Stimulated activated CD8-positive, alpha-beta memory T cell treated with anti-CD3 and anti-CD28 coated beads, Interleukin-7, amount 100 ng/mL, for 1 hour (primary cell): ENCODE measurements at places on chromosomes 3 and 15.

DNA sequence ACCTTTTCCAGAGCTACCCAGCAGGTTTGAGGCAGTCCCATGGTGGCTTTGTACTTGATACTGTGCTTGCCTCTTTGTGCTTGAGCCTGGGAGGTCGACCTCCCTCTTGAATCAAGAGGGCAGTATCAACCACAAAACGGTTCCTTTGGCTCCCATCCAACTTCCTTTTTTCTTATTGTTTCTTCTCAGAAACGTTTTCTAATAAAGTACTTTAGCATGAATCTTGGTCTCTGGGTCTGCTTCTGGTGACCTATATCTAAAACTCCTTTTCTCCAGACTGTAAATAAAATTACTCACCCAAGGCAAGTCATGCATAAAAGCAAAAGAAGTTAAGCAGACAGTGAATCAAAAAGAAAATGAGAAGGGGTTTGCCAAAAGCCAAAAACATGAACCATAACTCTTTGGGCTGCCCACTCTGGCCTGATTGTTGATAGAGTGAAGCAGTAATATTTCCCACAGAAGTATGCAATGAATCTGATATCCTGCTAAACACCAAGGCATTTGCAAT lies 112.2 kb upstream of the SLC4A7 start:
- DNase-seq: no peak

GRCh38 chr3:125151916-125152315 lies 60.6 kb downstream of the SLC12A8 start:
- DNase-seq: no peak

GRCh38 chr15:98899272-98900021 lies 108.1 kb downstream of the PGPEP1L start:
- no peak for DNase-seq

- DNase-seq: no peak
Measured at GRCh38 chr3:108736821-108737220, 20.4 kb downstream of the RETNLB start.

- DNase-seq: no peak
Measured at GRCh38 chr3:183298701-183299153, 45.7 kb downstream of the B3GNT5 start.

DNA sequence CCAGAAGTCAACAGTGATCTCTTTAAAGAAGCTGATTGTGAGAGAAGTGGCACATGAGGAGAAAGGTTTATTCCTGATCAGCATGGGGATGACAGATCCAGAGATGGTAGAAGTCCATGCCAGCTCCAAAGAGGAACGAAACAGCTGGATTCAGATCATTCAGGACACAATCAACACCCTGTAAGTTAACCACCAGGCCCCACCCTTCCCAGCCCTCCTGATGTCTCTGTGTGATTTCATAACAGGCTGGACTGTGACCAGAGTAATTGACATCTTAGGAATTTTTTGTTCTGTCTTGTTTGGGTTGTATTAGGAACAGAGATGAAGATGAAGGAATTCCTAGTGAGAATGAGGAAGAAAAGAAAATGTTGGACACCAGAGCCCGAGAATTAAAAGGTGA lies 67.7 kb downstream of the KLHL25 start:
- no peak for DNase-seq

- DNase-seq: peak; percentile 61
Measured at GRCh38 chr3:13011573-13012220, 61.5 kb downstream of the IQSEC1 start.

- no peak for DNase-seq
Measured at GRCh38 chr3:127738192-127738840, 65.6 kb downstream of the ABTB1 start.

DNA sequence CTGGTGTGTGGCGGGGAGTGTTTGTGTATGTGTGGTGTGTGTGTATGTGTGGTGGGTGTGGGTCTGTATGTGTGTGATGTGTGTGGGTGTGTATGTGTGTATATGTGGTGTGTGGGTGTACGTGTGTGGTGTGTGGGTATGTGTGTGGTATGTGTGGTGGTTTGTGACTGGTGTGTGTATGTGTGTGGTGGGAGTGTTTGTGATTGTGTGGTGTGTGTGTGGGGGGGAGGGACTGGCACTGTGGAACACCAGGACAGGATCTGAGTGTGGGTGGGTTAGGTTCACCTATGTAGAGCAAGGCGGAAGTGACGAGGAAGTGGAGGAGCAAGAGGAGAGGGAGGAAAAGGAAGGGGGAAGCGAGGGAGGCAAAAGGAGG lies 510.8 kb downstream of the SHQ1 start:
- no peak for DNase-seq

- no peak for DNase-seq
Measured at GRCh38 chr3:73604451-73604850, 20.3 kb downstream of the PDZRN3 start.

GRCh38 chr15:83305704-83306291 lies 21.3 kb upstream of the BNC1 start:
- DNase-seq: no peak

DNA sequence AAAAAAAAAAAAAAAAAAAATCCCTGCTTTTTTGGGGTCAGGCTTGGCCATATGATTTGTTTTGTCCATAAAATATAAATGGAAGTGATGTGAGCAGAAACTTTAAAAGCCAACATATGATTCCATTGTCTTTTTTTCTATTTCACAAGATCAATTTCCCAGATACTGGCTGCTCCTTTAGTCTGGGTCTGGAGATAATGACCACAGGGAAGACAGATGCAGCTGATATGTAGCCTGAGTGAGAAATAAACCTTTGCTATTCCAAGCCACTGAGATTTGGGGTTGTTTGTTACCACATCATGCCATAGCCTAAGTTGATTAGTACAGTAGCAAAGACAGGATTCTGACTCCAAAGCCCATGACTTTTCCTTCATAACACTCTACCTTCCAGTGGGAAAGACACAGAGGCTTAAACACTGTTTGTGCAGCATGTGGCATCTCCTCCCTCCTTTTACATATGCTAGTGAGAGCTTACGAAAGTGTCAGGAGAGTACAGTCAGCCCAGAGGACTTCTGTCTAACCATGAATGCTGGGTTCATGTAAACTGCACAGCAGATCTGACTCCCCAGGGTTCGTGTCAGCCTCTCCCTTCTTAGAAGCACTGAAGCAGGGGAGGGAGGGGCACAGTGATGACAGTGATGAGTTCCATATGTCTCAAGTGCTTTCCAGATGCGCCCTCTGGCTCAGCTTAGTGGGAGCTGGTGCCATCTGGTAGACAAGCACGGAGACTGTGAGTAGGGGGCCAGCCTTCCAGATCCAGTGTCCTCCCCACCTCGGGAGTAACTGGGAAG lies 36.7 kb upstream of the SLC7A14 start:
- DNase-seq: no peak

GRCh38 chr15:66107070-66107469 lies 146.5 kb downstream of the MEGF11 start:
- DNase-seq: no peak

- DNase-seq: no peak
Measured at GRCh38 chr3:90069748-90070147, 962.3 kb downstream of the EPHA3 start.

GRCh38 chr3:62187022-62187431 lies 186.3 kb downstream of the FEZF2 start:
- no peak for DNase-seq

GRCh38 chr15:42404461-42405235 lies 45.3 kb downstream of the CAPN3 start:
- no peak for DNase-seq

DNA sequence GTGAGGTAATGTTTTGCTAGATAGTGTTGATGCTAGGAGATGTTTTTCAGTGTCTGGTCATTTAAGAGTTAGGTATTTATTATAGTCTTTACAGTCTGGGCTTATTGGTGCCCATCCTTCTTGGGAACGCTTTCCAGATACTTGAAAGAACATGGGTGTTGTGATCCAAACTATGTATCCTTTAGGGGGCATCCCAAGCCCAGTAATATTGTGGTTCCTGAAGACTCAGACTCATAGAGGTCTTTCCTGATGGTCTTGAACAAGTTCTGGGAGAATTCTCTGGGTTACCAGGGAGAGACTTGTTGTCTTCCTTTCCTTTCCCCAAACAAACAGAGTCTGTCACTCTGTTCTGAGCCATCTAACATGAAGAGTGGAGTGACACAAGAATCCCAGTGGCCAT lies 99.7 kb upstream of the LRRC3B start:
- DNase-seq: no peak

- no peak for DNase-seq
Measured at GRCh38 chr3:8574040-8574669, 70.4 kb downstream of the SSUH2 start.

DNA sequence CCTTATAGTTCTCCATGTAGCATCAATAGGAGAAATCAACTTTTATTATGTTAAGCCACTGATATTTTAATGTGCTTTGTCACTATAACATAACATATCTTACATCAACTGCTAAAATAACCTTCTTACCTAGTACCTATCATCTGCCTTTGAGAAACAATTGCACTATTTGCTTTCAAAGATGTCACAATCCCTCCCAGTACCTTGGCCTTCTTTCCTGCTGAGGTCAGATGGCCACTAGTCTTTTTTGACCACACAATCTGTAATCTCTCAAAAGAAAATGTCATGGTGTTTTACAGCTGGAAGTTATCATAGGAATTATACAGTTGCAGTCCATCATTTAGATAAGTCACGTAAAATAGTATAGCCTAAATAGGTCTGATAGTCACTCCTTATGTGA lies 247.5 kb upstream of the SLITRK3 start:
- DNase-seq: no peak

- DNase-seq: no peak
Measured at GRCh38 chr3:23566499-23566898, 239.3 kb upstream of the UBE2E1 start.

GRCh38 chr15:76932135-76932966 lies 802 bp downstream of the RCN2 start:
- DNase-seq: no peak

DNA sequence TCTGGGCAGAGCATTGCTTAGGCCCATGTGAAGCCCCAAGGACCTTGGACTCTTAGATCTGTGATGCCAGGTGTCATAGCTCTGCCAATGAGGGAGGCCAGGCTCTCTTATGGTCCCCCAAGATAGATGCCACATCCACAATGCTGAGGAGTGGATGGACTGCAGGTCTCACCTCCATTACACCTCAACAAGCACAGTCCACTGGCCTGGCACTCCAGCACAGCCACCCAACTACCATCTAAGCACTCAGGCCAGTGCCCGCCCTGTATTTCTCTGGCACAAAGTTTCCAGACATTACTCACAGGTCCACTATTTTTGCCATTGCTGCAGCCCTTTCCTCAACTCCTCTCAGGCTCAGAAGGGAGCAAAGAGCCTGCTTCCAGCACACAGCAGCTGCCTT lies 613.5 kb upstream of the EPHA6 start:
- DNase-seq: no peak

DNA sequence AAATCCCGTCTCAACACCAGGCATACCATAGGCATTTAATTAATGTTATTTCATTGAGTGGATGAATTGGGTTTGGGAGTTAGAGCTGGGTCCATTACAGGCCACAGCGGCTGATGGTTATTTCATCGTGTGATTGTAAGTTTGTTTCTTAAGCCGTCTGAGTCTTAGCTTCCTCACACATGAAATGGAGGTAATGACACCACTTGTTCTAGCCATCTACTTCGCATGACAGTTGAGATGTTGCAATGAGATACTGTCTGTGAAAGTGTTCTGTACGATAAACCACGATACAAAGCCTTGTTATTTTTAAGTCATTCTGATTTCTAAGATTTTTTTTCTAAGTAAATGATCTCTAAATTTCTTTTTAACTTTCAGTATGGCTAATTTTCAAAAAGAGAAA lies 8.6 kb upstream of the TP63 start:
- no peak for DNase-seq

DNA sequence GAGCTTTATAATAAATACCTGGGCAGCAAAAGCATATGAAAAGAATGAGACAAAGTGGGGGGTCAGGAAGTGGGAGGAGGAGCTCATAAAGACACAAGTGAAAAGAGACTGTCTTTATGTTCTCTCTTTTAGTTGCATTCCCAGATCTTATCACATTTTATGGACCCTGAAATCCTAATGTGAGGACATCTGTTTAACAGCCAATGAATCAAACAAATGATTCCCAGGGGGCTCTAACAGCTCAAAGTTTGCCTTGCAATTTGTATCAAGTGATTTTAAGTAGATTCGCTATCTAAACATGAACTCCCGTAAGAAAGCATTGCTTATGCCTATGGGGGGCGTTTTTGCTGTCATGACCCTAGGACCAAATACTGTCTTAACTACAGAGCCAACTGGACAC lies 332.3 kb upstream of the CNTN4 start:
- no peak for DNase-seq

DNA sequence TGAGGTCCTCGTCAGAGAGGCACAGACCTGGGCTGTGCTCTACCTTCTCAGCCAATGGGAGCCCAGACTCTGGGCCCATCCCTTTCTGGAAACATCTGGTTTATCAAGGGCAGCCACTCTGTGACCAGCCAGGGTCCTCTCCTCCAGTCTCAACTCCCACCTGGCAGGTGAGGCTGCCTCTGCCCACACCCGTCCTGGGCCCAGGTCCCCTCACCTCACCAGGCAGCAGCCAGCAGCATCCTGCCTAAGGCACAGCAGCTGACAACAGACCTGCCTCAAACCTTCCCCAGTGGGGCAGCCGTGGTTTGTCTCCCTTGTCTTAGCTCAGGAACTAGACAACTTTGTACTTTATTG lies 8.7 kb upstream of the VIPR1 start:
- DNase-seq: no peak

GRCh38 chr3:50212502-50212901 lies 7.4 kb downstream of the SLC38A3 start:
- DNase-seq: no peak

DNA sequence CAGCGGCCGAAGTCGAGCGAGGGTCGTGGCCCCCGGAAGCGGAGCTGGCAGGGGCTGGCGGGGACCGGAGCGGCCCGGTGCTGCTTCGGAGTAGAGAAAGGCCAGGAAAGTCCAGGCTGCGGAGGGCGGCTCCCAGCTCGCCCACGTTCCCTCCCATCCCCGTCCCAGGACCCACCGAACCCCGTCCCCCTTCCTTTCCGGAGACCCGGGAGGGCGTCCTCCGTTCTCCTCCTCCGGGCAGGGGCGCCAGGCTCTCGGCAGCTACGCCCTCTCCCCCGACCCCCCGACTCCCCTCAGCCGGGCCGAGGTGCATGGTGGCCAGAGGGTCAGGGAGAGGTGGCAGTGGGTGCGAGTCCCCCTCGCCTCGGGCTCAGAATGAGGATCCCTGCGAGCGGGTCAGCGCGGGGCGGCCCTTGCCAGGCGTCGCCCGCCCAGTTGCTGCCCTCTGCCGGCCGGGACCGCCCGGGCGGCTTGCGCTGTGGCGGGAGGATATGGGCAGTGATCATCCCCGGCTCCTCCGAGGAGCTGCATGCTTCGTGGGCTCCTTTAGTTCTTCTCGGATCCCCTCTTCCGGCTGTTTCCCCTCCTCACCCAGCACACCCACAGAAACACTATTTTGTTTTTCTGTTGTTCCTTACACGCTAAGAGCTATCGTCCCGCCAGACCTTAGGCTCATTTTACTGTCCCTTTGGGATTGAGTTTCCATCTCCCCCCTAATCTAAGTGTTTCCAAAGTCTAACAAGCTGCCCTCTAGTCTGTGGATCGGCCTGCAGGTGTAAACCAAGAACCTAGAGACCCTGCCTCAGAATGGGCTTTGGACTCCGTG lies 744 bp upstream of the ALDH1A2 start:
- no peak for DNase-seq

- no peak for DNase-seq
Measured at GRCh38 chr15:79329171-79329611, 18.3 kb downstream of the TMED3 start.

- no peak for DNase-seq
Measured at GRCh38 chr15:53753813-53754212, 5.7 kb downstream of the WDR72 start.
